ENCODE measurements at places on chromosomes 3 and 15.
A peak's percentile ranks its signal among the peaks of the same experiment; 100 is the strongest.

GRCh38 chr3:5798809-5799208 is 611.3 kb downstream of the EDEM1 start:
- no peak for ATAC-seq

- ATAC-seq = peak; percentile 94
These were observed 26.9 kb downstream of the PHC3 start for GRCh38 chr3:170154569-170155143.

GRCh38 chr3:191143224-191143623 is 55.8 kb upstream of the OSTN start:
- no peak for ATAC-seq

DNA sequence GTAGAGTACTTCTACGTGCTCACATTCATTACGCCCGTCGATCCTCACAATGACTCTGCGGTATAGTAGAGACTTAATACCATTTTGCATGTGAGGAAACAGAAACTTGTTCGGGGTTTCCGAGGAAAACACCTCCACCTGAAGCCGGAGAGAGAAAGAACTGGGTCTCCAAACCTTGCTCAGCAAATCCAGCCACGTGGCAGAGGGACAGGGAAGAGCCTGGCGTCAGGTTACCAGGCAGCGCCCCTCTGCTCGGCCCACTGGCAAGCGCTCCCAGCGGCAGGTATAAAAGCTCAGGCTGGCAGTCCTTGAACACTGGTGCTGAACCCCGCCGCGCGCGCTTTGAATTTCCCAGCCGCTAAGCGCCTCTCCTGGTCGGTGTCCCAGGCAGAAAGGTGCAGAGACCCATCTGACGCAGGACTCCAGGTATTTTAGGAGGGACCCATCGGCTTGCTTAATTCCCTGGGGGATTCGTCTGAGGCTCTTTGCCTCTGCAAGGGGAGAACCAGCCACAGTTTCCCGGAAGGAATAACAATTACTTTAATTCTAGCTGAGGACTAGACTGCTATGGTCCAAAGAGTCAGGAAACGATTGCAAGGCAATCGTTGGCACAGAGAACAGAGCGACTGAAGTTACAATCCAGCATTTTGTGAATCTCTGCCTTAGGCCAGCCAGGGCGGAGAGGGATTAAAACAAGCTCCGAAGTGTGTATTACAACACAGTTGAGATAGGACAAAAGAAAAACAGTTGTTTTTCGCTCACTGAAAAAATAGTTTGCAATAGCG is at the start of gene C2CD4A:
TSS of gene C2CD4A (plus strand) at position 315 of the 785 bp plus-strand sequence. CDS start 637 bp downstream, outside the sequence.
- ATAC-seq = peak; percentile 84

GRCh38 chr3:31592764-31593163 is 60.0 kb downstream of the STT3B start:
- ATAC-seq = no peak

GRCh38 chr3:56055546-56055945 is 412.7 kb downstream of the ERC2 start:
- no peak for ATAC-seq

DNA sequence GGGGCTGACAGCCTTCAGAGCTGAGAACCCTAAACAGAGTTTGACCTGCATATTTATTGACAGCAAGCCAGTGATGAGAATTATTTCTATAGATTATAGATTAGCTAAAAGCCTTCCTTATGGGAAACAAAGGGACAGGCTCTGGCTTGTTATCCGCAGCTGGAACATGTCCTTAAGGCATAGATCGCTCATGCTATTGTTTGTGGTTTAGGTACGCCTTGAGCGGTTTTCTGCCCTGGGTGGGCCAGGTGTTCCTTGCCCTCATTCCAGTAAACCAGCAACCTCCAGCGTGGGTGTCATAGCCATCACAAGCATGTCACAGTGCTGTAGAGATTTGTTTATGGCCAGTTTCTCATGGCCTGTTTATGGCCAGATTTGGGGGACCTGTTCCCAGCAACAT is 10.2 kb upstream of the FAH start:
- ATAC-seq = no peak

GRCh38 chr15:79989682-79990081 is 18.7 kb upstream of the BCL2A1 start:
- no peak for ATAC-seq

DNA sequence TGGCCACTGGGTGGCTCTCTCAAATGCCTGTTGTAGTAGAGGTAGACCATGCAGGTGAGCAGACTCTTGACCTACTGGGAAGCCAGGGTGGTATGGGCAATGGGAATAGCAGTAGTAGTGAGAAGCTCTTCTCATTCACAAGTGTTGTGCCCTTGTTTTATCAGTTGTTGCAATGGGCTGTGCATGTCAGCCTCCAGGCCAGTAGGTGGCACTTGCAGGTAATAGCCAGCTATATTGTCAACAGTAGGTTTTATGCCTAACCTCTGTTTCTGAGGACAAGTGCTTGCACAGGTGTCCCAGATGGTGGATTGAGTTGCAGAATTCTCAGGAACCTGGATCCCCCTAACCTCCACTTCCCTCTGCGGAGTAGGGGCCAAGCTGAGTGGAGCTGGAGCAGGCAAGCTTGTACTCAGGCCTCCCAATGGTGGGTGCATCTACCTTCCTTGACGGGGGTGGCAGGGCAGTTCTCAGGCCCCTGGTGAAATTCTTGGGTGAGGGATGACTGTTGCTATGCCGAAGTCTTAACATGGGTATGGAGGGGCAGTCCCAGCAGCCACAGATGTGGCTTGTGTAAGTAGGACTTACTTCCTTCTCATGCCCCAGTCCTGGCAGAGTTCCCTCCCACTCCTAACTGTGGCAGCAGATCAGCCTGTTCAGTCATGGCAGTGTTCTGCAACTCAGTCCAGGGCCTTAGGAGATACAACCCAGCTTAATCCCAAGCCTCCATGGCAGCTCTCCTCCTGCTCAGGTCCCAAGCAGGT is 104.3 kb downstream of the NEO1 start:
- ATAC-seq = no peak

DNA sequence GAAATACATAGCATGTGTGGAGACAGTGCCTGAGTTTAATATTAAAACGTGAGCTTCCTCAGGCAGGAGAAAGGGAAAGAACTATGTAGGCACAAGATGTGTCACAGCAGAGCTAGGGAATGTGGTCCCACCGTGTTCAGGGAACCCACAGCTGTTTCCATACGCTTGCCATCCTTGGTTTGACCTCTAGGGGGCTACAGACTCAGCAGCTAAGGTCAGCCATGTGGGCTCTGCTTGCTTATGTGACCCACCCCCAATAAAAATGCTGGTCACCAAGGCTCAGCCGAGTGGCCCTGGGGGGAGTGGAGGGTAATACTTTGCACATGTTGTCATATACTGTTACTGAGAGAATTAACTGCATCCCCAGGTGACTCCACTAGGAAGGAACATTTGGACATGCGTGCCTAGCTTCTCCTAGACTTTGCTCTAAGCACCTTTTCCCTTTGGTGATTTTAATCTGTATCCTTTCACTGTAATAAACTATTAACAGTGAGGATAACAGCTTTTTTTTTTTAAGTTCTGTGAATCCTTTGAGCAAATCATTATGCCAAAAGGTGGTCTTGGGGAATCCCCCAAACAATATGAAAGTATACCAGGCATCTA is 3.3 kb downstream of the TUBGCP5 start:
- no peak for ATAC-seq

- no peak for ATAC-seq
These were observed 2.0 kb downstream of the RAB7A start for GRCh38 chr3:128727996-128728395.

GRCh38 chr3:70606018-70606417 is 293.6 kb upstream of the MDFIC2 start:
- ATAC-seq = no peak

DNA sequence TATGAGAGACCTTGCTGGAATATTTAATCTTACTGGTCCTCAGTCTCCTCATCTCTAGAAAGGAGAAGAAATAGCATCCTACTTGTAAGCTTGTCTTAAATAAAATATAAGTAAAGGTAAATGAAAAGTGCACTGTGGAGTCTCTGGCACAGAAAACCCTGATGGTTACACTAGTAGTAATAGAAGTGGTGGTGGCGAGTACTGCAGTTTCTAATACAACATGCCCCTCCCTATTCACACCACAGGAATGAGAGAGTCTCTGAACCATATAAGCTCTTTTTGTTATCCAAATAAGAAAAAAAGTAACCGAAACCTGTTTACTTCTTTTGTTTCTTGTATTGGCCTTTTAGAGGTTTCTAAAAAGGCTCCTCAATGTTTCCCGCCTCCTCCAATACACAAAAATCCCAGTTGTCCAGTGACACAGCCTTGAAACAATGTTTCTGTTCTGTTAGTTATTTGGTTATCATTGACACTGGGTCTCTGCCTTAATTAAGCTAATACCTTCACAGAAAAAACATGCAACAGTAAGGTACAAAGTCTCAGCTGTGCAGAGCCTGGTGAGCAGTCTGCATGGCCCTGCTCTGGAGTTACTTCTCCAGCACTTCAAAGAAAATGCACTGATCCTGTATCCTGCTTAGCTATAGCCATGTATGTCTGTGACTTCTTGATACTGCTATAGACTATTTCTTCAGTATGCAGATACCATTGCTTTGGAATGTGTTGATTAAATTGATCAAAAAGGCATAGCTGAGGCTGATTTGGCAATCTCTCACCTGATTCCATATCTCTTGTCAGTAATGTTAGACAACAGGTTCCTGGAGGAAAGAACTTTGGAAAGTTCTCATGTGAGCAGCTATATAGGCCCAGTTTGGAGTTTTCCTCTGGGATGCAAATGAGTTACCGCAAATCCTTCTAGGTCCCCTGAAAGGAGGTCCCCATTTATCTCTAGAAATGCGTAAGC is 315.6 kb upstream of the IL12A start:
- ATAC-seq = no peak

DNA sequence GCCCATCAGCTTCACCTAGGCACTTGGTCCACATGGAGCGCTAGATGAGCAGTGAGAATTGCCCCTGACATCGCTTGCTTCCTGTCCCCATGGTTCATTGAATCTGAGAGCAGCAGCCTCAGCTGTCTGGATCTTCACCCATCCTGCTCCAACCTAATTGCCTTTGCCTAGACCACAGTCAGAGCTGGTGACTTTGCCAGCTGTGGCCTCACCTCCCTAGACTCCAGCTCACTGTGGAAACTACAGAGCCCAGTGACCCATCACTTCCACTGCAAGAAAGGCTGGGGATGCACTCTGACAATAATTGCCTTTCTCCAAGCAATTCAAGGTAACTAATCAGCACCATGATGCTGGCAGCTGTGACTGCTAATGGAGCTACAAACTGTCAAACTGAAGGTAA is 30.6 kb upstream of the SLC6A1 start:
- no peak for ATAC-seq

DNA sequence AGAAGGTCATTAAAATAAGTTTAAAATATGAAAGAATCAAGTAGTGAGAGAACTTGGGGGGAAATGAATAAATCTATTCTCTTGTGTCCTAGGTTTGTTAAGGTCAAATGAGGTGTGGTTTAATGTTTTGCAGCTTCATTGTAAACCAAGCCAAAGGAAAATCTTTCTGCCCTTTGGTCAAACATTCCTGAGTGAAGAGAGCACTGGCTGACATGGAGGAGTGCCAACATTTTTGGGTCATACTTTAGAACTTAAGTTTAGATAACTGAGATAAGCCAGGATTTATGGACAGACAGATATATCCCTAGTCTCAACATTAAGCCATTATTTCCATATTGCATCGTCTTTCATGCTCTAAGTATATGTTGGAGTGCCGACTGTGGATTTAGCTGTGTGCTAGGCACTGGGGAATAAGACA is 66.4 kb downstream of the PTPRG start:
- no peak for ATAC-seq

GRCh38 chr15:101209285-101209845 is 42.5 kb downstream of the CHSY1 start:
- no peak for ATAC-seq

GRCh38 chr15:39785139-39785538 is 2.5 kb upstream of the FSIP1 start:
- no peak for ATAC-seq

GRCh38 chr3:126474498-126475412 is 936 bp downstream of the ZXDC start:
- peak; percentile 2 for ATAC-seq

GRCh38 chr3:19972054-19972453 is 25.2 kb downstream of the RAB5A start:
- no peak for ATAC-seq

GRCh38 chr3:18747383-18747782 is 322.2 kb upstream of the SATB1 start:
- peak; percentile 53 for ATAC-seq

- peak; percentile 78 for ATAC-seq
These were observed 27.2 kb downstream of the AKAP13 start for GRCh38 chr15:85407421-85408269.
